ENCODE measurements at places on chromosomes 7 and 10. TPM values are rescaled to one million over a fixed set of nuclear protein-coding genes. Genes with fewer than 3 reads are reported as not detected.

DNA sequence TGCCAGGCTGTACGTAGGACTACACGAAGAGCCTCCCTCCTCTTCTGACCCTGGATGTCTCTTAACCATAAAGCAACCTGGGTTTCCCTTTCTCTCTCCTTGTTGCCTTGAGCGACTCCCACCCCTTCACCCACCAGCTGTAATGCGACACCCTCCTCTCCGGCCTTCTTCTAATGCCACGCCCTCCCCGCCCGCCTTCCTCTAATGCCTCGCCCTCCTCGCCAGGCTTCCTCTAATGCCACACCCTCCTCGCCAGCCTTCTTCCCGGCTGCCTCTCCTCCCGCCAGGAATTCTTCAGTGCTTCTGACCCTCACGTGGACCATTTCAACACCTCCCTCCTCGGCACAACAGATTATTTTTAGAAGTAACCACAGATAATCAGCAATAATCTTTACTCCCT lies 348.5 kb upstream of the SHH start:
- H3K4me3 ChIP-seq, result no peak overlapping the region
- H3K27me3 ChIP-seq, result peaks cover 6% of the 10 kb centered on the region
- DNase-seq, result no peak
- no peak overlapping the region for H3K27ac ChIP-seq
- no peaks in the 10 kb centered on the region for H3K4me1 ChIP-seq

DNA sequence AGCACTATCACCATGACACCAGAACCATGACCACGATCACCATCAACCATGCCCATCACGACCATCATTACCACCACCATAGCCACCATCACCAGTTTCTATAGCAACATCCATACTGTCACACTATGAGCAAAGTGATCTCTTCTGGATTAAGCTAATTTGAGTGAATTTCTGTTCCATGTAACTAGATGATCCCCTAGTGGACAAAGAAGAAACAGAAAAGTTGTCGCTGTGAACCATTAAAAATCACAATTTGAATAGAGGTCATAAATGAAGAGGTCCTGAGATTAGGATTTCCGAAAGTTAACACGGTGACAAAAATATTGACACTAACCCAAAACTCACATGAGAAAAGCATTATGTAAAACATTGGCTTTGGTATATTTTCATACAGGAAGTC lies 77.6 kb downstream of the CLRN3 start:
- DNase-seq, result no peak
- no peaks in the 10 kb centered on the region for H3K4me1 ChIP-seq
- no peaks in the 10 kb centered on the region for H3K36me3 ChIP-seq

GRCh38 chr10:60948851-60949250 lies 4.9 kb upstream of the RHOBTB1 start:
- no peak for DNase-seq
- no peaks in the 10 kb centered on the region for H3K27me3 ChIP-seq
- peak overlapping the region; percentile 11 for H3K27ac ChIP-seq
- H3K4me3 ChIP-seq, result no peak overlapping the region
- no peaks in the 10 kb centered on the region for H3K36me3 ChIP-seq
- H3K4me1 ChIP-seq, result peaks cover 16% of the 10 kb centered on the region

The OR13A1 gene
- total RNA-seq, result not detected

DNA sequence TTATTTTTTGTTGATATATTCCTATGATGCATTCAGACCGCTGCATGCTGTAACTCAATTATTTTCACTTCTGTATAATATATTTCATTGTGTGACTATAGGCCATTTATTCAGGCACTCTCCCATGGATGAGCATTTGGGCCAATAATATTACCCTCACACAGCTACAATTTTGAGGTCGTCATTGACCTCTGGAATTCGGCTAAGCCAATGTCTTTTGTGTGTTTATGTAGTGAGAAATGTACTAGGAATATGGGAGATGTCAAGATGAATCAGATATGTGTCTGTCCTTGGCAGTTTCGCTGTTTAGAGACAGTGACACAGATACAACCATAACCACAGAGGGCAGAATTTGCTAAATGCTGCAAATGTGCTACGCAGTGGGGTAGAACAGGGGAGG lies 474.2 kb downstream of the ADRA2A start:
- no peak overlapping the region for H3K4me3 ChIP-seq
- DNase-seq, result no peak
- H3K4me1 ChIP-seq, result no peaks in the 10 kb centered on the region
- no peaks in the 10 kb centered on the region for H3K36me3 ChIP-seq

The OPALIN gene
- total RNA-seq, result not detected

The METTL27 gene
- 0.84 TPM for total RNA-seq

The GTF2IRD1 gene
- total RNA-seq, result 61.7 TPM

- H3K4me3 ChIP-seq, result no peak overlapping the region
- H3K27me3 ChIP-seq, result no peaks in the 10 kb centered on the region
- DNase-seq, result no peak
- no peak overlapping the region for H3K27ac ChIP-seq
- H3K4me1 ChIP-seq, result no peaks in the 10 kb centered on the region
- H3K36me3 ChIP-seq, result peaks cover 71% of the 10 kb centered on the region
Measured at GRCh38 chr10:13597909-13598308, 11.1 kb downstream of the PRPF18 start.

- no peaks in the 10 kb centered on the region for H3K36me3 ChIP-seq
- DNase-seq, result no peak
- no peaks in the 10 kb centered on the region for H3K27me3 ChIP-seq
- no peak overlapping the region for H3K4me3 ChIP-seq
- no peaks in the 10 kb centered on the region for H3K4me1 ChIP-seq
Measured at GRCh38 chr7:154943906-154944305, 59.0 kb downstream of the PAXIP1 start.

DNA sequence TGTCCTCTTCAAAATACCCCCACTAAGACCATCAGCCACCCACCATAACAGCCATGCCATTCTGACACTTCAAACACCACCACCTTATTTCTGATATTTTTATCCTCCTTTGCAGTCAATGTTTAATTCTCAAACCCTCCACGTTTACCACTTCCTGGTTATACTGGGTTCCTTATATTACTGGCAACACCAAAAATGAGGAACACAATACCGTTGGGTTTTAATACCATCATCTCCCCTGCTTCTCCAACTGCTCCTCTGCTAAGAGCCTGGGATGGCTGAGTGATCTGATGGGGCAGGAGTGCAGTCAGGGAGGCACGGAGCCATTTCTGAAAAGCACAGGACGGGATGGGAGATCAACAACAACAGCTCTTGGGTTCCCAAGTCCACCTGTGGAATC lies 140.5 kb downstream of the CHCHD3 start:
- no peaks in the 10 kb centered on the region for H3K36me3 ChIP-seq
- no peaks in the 10 kb centered on the region for H3K4me1 ChIP-seq

The MYL10 gene
- total RNA-seq, result not detected

The NUTM2D gene
- total RNA-seq, result 1.4 TPM

DNA sequence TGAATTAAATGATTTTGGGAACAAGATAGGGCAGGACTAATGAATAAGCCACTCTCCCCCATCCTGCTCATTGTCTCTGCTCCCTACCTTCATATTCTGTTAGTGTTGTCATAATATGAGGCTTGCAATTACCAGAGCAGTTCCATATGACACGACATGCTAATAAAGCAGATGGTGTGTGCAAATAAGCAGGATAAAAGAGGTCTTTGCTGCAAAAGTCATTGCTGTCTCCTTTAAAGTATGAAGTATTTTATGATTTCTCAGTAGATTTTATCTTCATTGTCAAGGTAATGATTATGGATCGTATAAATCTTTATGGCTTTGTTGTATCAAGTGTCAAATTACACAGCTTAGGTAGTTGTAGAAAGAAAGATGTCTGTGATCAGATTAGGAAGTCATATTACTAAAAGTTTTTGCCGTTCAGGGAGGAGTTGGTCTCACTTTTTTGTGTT lies 114.8 kb downstream of the SDK1 start:
- no peak for DNase-seq
- H3K4me3 ChIP-seq, result no peak overlapping the region
- H3K36me3 ChIP-seq, result no peaks in the 10 kb centered on the region
- no peak overlapping the region for H3K27ac ChIP-seq
- no peaks in the 10 kb centered on the region for H3K4me1 ChIP-seq

DNA sequence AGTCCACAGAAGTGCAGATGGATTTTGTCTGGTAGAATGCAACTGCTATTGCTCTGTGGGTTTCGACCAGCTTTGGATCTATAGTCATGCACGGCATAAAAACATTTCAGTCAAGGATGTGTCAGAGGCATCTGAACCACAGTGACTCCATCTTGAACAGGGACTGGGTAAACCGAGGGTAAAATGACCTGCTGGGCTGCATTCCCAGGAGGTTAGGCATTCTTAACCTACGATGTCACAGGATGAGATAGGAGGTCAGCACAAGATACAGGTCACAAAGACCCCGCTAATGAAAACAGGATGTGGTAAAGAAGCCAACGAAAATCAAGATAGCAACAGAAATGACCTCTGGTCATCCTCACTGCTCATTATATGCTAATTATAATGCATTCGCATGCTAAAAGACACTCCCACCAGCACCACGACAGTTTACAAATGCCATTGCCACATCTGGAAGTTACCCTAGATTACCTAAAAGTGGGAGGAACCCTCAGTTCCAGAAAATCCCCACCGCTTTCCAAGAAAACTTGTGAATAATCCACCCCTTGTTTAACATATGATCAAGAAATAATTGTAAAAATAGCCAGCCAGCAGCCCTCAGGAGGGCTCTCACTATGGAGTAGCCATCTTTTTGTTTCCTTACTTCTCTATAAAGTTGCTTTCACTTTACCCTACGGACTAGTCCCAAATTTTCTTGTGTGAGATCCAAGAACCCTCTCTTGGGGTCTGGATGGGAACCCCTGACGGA lies 50.7 kb upstream of the CPXM2 start:
- H3K4me3 ChIP-seq, result no peak overlapping the region
- H3K27ac ChIP-seq, result no peak overlapping the region
- no peak for DNase-seq

The MYO1G gene
- total RNA-seq, result 0.79 TPM

DNA sequence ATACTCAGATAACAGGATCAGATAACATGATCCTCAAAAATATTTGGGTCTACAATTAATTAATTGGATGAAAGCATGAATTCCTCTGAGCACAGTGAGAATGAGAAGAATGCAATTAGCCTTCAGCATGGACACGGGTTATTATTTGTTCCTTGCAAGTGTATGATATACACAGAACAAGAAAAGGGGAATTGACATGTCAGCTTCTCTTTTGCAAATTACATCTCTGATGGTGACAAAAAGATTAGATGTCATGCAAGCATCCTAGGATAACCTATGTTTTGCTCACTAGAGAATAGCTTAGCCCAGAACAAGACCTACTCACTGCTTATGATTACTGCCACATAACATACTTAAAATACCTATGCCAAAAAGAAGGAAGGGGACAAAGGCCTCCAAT lies 120.3 kb downstream of the ABLIM1 start:
- no peak for DNase-seq
- no peaks in the 10 kb centered on the region for H3K27me3 ChIP-seq
- H3K4me3 ChIP-seq, result no peak overlapping the region
- no peak overlapping the region for H3K27ac ChIP-seq
- H3K4me1 ChIP-seq, result no peaks in the 10 kb centered on the region

GRCh38 chr10:13715100-13715499 lies 128.3 kb downstream of the PRPF18 start:
- H3K27ac ChIP-seq, result no peak overlapping the region
- H3K4me1 ChIP-seq, result peaks cover 4% of the 10 kb centered on the region

The THSD7A gene
- 0.84 TPM for total RNA-seq

- peaks cover 22% of the 10 kb centered on the region for H3K36me3 ChIP-seq
- H3K27me3 ChIP-seq, result no peaks in the 10 kb centered on the region
- DNase-seq, result peak; percentile 54
- peak overlapping the region; percentile 81 for H3K4me3 ChIP-seq
- peak overlapping the region; percentile 67 for H3K27ac ChIP-seq
- peaks cover 15% of the 10 kb centered on the region for H3K4me1 ChIP-seq
Measured at GRCh38 chr10:13528123-13528874, 515 bp downstream of the BEND7 start.

The HELLS gene
- total RNA-seq, result 0.50 TPM

DNA sequence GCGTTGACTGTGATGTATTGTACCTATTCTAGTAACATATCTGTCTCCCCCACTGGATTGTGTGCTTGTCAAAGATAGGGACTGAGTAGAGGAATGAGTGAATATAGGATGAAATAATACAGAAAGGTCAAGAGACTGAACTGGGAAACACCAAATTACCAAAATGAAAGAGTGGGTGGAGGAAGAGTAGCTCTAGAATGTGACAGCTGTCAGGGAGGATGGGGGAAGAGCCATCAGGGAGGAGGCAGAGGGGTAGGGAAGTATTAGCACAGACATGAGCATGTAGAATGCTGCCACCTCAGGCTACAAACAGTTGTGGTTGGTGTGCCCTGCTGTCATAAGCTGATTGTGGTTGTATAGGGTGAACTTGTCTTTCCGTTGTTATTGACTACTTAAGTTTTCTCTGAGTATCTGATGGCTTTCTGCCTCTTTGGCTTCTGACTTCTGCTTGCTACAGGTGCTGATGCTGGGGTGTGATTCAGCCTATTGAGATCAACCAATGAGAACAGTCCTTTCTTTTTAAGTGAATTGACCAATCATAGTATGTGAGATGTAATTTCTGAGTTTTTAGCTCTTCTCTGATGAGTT lies 5.6 kb downstream of the CCSER2 start:
- no peak overlapping the region for H3K4me3 ChIP-seq
- H3K36me3 ChIP-seq, result no peaks in the 10 kb centered on the region
- DNase-seq, result no peak

DNA sequence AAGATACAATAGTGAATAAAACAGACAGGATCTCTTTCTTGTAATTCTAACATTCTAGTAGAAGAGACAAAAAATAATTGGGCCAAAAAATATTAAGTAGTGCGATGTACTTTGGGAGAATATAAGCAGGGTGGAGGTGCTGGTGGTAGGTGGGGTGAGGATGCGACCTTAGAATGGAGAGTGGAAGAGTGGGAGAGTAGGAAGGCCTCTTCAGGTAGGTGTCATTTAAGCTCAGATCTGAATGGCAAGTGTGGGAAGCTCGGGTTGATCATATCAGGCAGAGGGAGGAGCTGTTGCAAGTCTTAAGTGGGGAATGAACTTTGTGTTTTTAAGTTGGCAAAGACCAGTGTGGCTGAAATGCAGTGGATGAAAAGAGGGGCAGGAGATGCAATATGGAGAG lies 3.8 kb upstream of the IFRD1 start:
- peaks cover 13% of the 10 kb centered on the region for H3K4me1 ChIP-seq
- no peak overlapping the region for H3K27ac ChIP-seq
